NCI-H510A treated with DMSO at 0.1 percent for 48 hours (cell line): ENCODE measurements at places on chromosomes 12 and 14.

DNA sequence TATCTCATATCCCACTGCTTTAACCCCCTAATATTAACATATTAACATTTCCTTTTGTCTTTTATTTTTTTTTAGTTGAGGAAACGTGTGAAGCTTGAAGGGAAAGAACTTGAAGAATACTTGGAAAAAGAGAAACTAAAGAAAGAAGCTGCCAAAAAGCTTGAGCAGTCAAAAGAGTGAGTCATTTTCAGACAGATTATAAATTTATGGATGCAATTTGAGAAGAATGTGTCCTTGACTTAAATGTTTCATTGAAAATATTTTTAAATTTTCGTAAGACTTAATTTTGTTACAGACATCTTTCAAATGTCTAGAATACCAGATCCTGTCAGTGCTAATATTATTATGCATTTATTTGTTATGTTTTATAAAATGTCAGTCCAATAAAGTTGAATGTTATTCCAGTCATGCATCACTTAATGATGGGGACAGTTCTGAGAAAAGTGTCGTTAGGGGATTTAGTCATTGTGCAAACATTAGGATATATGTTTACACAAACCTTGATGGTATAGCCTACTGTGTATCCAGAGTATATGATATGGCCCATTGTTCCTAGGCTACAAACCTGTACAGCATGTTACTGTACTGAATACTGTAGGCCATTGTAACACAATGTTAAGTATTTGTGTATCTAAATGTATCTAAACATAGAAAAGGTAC is 32.6 kb downstream of the CPSF2 start:
- peak; percentile 63 for DNase-seq

GRCh38 chr14:55130196-55130550 is 1.1 kb downstream of the LGALS3 start:
- no peak for DNase-seq

DNA sequence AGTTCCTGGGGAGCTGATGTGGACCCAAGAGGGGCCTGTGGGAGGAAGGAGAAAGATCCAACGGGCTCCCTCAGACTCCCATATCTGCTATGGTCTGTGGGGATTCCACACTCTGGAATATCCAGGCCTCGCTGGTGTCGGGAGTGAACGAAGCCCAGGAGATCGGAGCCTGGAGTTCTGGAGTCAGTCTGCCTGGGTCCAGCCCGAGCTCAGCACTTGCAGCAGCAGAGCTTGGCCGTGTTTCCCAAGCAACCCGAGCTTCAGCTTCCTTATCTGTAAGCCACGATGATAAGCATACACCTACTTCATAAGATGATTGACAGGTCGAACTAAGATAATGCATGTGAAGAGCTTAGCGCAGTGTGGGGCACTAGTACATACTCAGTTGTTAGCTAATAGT is 10.1 kb downstream of the LTBP2 start:
- DNase-seq = no peak

DNA sequence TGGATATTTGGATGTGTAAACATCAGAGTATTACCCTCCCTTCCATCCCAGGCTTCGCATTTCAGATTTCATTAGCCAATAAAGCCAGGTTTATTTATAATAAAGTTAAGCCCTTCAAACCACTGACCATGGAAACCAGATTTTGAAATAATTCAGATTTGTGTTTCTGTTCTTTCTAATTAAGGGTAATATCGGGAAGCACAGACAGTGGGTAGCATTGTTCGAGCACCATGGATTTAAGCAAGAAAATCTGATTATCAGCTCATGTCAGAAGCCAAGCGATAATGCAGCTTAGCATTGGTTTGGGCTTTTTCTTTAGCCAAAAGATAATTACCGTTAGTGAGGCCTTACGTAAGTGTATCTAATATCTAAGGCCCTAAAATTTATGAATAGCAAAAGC is 116.1 kb downstream of the C12orf42 start:
- DNase-seq = no peak

DNA sequence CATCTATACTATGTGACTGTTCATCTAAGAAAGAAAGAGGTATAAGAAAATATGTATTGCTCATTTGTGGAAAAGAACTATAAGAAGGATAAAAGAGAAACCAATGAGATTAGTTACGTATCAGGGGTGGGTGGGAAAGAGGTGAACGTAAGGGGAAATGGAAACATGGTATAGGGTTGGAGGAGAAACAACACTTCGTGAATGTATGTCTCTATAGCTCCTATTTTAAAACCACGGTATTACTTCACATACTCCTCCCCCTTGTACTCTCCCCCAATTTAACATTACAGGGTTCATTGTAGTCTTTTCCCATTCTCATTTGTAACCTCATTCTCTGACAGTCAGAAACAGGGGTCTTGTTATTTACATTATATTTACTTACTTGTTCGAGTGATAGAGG is 120.4 kb downstream of the FOXG1 start:
- no peak for DNase-seq

- no peak for DNase-seq
These were observed 17.7 kb downstream of the RIN3 start for GRCh38 chr14:92531106-92531873.

DNA sequence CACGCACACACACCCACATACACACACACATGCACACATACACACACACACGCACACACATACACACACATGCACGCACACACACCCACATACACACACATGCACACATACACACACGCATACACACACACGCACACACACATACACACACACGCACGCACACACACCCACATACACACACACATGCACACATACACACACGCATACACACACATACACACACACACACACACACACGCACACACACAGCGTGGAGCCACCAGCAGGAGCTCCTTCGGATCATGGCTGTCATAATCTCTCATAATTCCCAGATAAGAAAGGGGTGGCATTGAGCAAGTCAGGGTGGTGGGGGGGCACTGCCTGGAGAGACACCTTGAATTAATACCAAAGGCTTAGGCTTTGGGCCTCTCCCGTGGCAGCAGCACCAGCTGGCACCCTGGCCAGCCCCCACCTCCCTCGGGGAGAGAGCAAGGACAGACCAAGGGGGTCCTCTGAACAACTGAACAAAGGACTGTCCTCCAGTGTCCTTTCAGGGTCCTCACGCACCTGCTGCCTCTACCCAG is 21.9 kb downstream of the ANO2 start:
- DNase-seq = no peak
